Activated B cell treated with CpG ODN at 0.5 μM for 24 hours (primary cell): ENCODE measurements at places on chromosomes 1 and 21. TPM values are rescaled to one million over a fixed set of nuclear protein-coding genes. Genes with fewer than 3 reads are reported as not detected.

The SERPINC1 gene
- 0.24 TPM in 2 replicates for total RNA-seq

- DNase-seq: no peak
These were observed 13.1 kb upstream of the CASQ1 start for GRCh38 chr1:160177231-160177630.

The KIRREL1 gene
- not detected in 2 replicates for total RNA-seq

DNA sequence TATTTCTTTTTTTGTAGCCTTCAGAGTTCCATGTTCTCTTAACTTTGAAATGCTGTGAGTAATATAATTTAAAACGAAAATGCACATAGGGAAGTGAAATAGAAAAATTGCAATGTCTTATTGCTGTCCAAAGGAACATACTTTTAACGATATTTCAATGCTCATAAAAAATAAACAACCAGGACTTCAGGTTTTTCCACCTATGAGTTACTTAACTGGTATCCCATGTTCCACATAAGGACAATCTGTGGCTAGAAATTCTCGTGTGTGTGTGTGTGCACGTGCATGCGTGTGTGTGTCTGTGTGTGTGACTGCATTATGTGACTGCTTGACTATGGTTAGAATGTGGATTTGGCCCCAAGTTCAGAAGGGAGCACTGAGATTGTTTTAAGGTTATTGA, 200.8 kb upstream of the ADGRL4 start:
- DNase-seq: no peak

The NT5C1A gene
- not detected in 2 replicates for total RNA-seq

GRCh38 chr21:45421071-45421845, 16.3 kb downstream of the COL18A1 start:
- DNase-seq: no peak

The ZFP69B gene
- 8.9 and 10.4 TPM in 2 replicates for total RNA-seq

The SHISAL2A gene
- total RNA-seq: 36.8 and 44.2 TPM in 2 replicates

The CELF3 gene
- not detected in 2 replicates for total RNA-seq

- no peak for DNase-seq
These were observed 1.0 kb upstream of the ERG start for GRCh38 chr21:38499296-38499695.

- no peak for DNase-seq
These were observed 1.1 kb downstream of the KIF21B start for GRCh38 chr1:201022493-201022819.

The TFAP2E gene
- 1.9 and 2.0 TPM in 2 replicates for total RNA-seq

- no peak for DNase-seq
These were observed 1.2 kb upstream of the MR1 start for GRCh38 chr1:181032535-181032934.

DNA sequence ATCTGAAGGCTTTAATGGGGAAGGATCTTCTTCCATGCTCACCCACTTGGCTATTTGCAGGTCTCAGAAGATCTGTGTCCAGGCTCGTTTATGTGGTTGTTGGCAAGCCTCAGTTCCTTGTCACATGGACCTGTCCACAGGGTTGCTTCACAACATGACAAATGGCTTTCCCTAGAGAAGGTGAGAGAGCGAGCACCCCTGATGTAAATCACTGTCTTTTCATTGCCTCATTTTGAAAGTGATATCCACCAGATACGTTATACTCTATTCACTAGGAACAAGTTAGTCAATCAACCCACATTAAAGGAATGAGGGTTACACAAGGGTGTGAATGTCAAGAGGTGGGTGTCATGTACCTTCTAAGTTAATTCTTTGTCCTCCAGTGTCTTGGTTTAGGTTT, 433.3 kb downstream of the RPS6KC1 start:
- no peak for DNase-seq

DNA sequence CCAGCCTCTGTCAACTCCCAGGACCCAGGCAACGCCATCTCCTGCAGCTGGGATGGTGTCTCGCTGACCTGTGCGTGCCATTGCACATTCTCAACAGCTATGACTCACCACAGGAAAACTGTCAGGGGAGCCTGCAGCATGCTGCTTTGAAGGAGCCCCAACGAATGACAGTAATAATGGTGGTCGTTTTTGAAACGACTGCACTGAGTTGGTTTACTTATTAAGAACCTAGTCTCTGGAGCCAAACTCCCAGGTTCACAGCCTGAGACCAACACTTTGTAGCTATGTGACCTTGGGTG, 21.6 kb downstream of the TCEA3 start:
- no peak for DNase-seq

DNA sequence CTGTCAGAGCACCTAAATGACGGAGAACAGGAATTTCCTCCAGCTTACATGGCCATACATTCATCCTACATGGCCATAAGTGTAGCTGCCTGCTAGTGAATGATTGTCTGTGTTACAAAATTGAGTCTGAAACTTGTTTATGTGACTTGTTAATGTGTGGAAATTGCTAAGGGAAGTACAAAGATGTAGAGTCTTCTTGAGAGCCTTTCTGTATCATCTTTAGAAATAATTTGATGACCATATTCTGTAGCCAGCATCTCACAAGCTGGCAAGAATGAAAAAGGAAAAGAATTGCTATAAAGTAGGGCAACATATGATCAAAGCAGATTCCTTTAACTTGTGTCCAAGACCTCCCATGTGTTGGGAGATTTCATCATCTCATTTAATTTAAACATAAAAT, 339.2 kb upstream of the LRRC7 start:
- no peak for DNase-seq

- DNase-seq: no peak
These were observed 6.6 kb upstream of the SPRR1B start for GRCh38 chr1:153024413-153024812.

DNA sequence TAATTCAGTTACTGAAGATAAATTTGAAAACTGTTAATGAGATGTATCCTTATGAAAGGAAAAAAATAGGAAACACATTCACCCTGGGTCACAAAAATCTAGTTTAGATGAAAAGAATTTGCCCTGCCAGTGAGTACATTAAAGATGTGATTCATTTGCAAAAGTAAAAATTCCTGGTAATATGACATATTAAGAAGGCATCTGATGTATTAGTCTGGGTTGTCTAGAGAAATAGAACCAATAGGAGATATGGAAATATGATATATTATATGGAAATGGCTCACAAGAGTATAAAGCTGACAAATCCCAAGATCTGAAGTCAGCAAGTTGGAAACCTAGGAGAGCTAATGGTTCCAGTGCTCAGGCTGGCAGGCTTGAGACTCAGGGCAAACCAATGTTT, 153.8 kb downstream of the MRPL39 start:
- no peak for DNase-seq

The C1orf141 gene
- total RNA-seq: not detected in 2 replicates

DNA sequence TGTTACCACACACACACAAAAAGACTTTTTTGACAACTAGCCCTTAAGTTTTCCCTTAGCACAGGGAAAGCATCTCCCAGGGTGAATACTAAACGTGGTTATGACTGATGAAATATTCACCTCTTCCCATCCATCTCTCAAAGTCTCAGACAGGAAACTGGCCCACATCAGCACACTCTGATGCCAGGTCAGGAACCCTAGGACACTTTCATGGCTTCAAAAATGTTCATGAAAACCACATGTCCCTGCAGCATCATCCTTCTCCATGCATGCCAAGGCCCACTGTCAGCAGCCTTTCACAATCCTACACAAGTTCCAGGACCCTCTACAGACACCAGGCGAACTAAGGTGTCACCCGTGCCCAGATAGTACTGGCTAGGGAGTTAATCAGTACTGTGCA, 68.7 kb downstream of the DNTTIP2 start:
- no peak for DNase-seq

- no peak for DNase-seq
These were observed 552.4 kb upstream of the DAB1 start for GRCh38 chr1:57976216-57976615.

- DNase-seq: no peak
These were observed 9.2 kb downstream of the FCRL3 start for GRCh38 chr1:157691285-157691920.

GRCh38 chr1:115447672-115448071, 109.6 kb upstream of the NGF start:
- no peak for DNase-seq

The TP73 gene
- 2.1 and 2.6 TPM in 2 replicates for total RNA-seq

GRCh38 chr1:10498231-10498630, 23.5 kb downstream of the PEX14 start:
- no peak for DNase-seq

The ADORA1 gene
- total RNA-seq: not detected in 2 replicates

GRCh38 chr1:222956601-222957000, 141.8 kb downstream of the DISP1 start:
- DNase-seq: no peak

The LCE2A gene
- not detected in 2 replicates for total RNA-seq

DNA sequence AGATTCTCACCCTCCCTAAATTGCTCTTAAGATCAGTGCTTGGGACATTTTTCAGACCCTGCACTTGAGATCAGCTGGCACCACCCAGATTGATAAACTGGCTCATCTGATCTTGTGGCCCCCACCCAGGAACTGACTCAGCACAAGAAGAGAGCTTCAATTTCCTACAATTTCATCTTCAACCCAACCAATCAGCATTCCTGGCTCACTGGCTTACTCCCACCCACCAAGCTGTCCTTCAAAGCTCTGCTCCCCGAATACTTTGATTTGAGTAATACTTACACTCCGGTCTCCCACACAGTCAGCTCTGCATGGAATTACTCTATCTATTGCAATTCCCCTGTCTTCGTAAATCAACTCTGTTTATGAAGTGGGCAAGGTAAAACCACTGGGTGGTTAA, 461.9 kb upstream of the RGS18 start:
- no peak for DNase-seq

DNA sequence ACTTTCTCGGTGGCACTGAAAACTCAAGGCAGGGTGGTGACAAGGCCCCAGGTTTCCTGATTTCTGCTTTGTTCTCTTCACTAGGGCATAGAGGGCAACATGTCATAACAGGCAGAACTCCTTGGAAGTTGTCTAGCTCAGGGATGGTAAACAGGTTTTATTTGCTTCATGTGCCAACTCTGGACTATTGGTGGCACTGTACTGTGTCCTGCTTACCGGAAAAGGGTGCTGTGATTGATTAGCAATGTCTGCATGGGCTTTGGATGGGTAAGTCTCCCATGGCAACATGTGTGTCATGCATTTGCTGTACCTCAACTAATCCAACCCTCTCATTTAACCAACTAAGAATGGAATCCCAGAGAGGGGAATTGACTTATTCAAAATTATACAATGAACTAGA, 70.7 kb upstream of the USP24 start:
- DNase-seq: no peak

- no peak for DNase-seq
These were observed 22.3 kb upstream of the POFUT2 start for GRCh38 chr21:45309987-45310381.

- DNase-seq: no peak
These were observed 22.1 kb downstream of the INSL5 start for GRCh38 chr1:66778969-66779368.

GRCh38 chr1:31593136-31593665, 16.9 kb downstream of the TINAGL1 start:
- DNase-seq: no peak

DNA sequence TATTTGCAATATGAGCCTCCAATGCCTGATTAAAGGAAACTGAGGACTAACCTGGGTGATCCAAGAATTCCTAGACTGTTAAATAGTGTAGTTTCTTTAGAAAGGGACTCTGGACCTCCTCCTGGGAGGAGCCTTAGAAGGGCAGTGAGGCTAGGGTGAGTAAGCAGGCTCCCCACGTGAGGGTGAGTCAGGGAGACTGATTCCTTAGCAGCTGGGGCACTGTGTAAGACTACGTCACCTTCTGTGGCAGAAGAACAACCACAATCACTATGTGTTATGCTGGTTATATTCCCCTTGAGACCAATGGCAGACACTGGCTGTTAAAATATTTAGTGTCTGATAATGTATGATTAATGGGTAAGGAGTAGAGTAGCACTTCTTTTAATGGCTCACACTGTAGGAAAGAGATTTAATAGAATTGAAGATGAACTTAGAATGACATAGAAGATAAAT, 53.3 kb upstream of the SYT14 start:
- DNase-seq: no peak

DNA sequence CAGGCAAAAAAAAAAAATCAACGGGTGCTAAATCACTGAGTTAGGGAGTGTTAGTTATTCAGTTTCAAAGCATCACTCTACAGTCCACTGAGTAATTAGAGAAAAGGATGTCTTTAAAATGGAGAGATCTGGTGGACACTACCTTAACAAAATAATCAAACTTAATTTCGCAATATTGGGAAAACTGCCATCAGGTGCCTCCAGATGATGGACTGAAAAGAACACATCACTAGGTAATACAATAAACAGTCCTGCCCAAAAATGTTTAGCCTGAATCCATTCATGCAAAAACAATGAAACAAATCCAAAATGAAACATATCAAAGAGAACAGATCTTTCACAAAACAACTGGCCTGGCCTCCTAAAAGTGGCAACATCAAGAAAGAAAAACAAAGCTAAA, 54.1 kb downstream of the ENAH start:
- no peak for DNase-seq

- DNase-seq: no peak
These were observed 40.5 kb upstream of the KRTAP19-8 start for GRCh38 chr21:31078796-31079195.

GRCh38 chr1:31376375-31377134, 3.7 kb upstream of the FABP3 start:
- no peak for DNase-seq

The CELA3B gene
- not detected in 2 replicates for total RNA-seq

DNA sequence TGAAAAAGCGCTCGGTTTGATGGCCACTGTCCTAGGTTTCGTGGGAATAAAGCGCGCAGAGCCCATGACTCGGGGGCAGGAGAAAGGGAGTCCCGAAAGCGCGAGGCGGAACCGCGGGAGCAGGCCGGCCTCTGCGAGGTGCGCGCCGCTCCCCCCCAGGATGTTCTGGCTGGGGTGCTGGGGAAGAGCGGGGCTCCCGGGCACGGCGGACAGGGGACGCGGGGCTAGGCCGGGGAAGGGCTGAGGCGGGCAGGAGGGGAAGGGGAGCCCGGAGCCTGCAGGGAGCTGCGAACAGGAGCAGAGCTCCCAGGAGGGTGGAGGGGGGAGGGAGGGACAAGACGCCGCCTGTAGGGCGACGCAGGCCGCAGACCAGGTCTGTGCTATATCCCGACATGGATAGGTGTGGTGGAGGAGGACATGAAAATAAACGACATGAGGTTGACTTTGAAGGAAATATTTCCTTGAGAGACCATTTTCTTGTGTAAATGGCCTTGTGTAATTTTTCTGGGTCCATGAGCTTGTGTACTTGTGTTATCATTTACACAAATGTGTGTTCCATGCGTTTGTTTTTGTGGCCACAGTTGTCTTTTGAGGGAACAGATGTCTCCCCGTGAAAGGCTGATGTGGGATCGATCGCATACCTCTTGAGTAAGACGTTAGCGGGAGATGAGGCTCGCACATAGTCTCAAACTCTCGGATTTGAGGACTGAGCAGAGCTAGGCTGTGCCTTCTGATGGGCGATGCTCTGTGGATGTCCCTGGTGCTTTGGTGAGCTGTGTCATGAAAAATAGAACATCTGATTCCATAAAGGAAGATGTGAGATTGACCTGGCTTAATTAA, 1.3 kb downstream of the PCNT start:
- DNase-seq: no peak

The SNRNP40 gene
- total RNA-seq: 83.2 and 85.1 TPM in 2 replicates

The LPAR3 gene
- total RNA-seq: 0.59 and 0.62 TPM in 2 replicates

The CELA2B gene
- total RNA-seq: not detected in 2 replicates

- DNase-seq: no peak
These were observed 272.4 kb downstream of the TPR start for GRCh38 chr1:186102547-186103148.
